Activated CD8-positive, alpha-beta memory T cell treated with anti-CD3 and anti-CD28 coated beads for 1 hour (primary cell): ENCODE measurements at places on chromosomes 7 and 10.
A peak's percentile ranks its signal among the peaks of the same experiment; 100 is the strongest.

DNA sequence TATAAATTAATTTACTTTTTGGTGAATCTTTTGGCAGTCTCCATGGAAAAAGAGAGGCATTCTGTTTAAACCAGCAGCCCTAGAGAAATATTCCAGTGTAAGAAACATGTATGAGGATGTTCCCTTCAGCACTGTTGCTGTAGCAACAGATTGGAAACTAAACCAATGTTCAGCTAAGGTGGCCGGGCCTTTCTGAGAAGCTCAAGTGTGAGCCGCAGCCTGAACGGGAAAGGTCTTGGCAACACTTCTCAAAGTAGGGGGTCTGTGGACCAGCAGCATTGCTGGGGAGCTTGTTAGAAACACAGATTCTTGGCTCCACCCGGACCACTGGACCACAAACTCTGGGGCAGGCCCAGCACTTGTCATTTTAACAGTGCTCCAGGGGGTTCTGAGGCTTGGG lies 36.2 kb downstream of the RAMP3 start:
- DNase-seq: no peak

DNA sequence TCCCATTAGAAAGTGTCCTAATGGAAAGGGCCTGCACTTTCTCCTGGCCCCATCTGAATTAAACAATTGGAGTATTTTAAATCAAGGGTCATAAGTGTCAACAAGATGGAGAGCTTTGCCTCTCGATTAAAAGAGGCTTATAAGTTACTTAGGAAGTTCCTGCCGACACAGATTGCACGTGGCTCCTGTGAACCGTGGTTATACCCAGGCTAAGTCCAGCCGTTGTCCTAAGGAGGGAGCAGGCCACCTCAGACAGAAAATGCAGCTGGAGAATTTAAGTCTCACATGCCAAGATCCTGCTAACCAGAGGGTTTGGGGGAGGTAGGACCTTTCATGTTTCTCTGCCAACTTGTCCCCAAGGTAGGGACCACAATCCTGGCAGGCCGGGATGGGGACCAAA lies 626.5 kb upstream of the GALNT17 start:
- DNase-seq: no peak

- no peak for DNase-seq
These were observed 34.7 kb downstream of the ARL4A start for GRCh38 chr7:12722136-12722535.

- no peak for DNase-seq
These were observed 209.2 kb upstream of the LRRN3 start for GRCh38 chr7:110881721-110882120.

GRCh38 chr10:113434315-113434714 lies 118.5 kb upstream of the HABP2 start:
- DNase-seq: no peak

DNA sequence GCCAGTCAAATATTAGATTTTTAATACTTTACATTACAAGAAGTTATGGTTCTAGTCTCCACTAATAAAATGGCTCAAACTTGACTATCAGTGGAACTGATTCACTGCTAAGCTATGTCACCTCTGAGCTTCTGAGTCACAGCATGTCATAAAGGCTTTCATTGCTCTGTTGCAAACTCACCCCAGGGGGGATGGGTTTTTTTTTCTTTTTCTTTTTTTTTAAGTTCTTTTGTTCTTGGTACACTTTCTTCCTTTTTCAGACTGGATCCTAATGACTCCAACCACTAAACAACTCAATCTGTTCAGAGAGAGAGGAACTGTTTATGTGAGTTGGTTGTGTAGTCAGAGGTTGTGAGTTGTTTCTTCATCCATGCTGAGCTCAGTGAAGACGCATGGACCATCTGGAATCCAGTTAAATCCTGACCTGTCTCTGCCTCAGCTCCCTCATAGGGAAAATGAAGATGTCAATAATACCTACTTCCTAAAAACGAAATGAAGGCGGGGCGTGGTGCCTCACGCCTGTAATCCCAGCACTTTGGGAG lies 11.0 kb downstream of the MYOF start:
- DNase-seq: no peak

DNA sequence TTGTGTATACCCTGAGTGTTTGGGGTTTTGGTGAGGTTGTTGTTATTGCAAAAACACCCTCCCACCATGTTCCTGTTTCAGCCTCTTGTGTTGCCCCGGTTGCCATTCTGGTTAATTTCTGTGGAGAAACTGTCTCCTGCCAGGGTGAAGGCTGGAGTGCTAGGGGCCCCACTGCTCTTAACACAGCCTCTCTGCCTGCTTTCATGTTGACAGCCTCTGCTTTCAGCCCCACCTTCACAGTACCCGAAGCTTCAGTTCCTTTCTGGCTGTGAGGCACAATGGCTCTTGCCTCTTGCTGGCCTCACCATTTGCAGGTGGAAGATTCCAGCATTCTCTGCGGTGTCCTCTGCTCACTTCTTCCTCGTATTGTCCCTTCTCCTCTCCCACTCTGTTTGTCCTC lies 19.2 kb downstream of the SLC18A2 start:
- DNase-seq: no peak

DNA sequence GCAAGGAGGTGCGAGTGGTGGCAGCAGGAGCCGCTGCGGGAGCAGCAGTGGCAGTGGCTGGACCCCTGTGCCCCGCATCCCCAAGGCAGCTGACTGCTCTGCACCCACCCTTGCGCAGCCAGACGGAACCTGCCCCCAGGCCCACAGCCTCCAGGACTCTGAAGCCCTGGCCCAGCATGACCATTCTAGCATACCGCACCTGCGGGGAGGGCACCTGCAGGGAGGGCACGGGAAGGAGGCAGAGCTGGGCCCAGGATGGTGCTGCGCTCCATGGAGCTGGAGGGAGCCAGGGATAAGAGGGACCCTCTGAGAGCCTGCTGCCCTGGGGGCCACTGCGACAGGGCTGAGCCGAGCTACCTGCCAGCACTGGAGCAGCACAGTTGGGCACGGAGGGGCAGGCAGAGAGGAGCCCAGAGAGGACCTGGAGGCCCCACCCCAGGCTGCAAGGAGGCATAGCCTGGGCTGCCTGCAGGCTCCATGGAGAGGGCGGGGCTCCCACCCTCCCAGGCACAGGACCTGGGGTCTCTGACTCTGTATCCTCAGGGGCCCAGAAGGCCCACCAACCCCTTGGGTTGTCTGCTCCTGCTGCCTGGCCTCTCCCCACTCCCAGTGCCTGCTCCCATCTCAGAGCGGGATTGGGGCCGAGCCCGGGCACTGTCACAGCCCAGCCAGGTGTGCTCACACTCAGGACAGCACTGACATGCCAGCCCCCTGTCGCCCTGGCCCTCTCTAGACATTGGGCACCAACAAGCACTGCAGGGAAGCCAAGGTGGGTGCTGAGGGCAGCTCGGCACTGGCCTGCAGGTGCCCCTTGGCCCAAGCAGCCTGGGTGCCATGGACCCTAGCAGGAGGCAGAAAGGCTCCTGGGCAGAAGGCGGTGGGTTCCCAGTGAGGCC lies 87.6 kb downstream of the HTR7 start:
- DNase-seq: no peak

- no peak for DNase-seq
These were observed 178.3 kb downstream of the PRKCQ start for GRCh38 chr10:6401558-6402348.

DNA sequence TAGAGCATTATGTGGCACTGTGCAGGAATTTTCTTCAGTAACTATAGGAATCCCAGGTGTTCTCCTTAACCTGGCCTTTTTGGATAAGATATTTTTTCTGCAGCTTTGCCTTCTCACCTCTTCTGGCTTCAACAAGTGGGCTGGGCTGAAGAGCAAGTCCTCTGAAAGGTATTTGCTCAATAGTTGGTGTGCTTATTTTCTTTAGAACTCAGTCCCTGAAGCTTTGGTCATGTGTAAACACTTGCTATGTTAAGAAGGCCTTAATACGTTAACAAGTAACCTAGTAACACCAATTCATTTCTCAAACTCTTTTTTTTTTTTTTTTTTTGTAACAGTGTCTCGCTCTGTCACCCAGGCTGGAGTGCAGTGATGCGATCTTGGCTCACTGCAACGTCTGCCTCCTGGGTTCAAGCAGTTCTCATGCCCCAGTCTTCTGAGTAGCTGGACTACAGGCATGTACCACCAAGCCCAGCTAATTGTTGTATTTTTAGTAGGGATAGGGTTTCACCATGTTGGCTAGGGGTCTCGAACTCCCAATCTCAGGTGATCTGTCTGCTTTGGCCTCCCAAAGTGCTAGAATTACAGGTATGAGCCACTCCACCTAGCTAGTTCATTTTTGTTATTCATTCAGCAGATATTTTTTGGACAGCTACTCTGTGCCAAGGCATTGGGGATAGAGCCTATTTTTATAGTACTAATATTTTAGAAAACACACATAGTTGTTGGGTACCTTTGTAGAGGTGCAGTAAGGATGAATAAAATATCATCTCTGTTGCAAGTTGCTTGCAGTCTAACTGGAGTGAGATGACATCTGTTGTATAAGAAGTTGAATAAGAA lies 164.6 kb downstream of the SND1 start:
- DNase-seq: no peak

GRCh38 chr7:106878748-106879439 lies 13.8 kb downstream of the PIK3CG start:
- DNase-seq: no peak

DNA sequence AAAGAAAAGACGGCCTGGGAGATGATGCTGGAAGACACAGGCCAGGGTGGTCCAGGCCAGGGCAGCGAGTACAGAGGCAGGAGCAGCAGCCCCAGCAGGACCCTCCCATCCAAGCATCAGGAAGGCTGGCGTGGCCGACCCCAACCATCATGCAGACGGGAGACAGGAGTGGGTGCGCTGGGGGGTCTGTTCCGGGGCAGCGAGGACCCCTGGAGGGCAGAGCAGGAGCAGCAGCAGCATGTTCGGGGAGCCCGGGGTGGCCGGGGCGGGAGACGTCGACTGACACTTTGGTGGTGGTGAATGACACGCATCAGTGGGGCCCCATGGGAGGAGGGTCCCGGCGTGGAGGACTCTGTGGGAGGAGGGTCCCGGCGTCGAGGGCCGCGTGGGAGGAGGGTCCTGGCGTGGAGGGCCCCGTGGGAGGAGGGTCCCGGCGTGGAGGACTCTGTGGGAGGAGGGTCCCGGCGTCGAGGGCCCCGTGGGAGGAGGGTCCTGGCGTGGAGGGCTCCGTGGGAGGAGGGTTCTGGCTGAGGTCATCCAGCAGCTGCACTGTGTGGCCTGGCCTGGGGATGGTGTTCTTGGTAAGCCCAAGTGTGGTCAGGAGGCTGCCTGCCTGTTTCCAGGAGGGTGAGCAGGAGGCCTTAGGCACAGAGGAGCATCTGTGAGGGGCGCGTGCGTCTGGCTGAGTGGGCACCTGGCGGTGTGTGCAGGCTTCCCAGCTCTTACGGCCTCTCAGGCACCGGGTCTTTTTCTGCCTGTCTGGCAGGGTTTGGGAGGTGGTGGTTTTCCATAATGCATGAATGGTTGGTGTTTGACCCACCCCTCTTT lies 38.9 kb downstream of the FAM20C start:
- no peak for DNase-seq

DNA sequence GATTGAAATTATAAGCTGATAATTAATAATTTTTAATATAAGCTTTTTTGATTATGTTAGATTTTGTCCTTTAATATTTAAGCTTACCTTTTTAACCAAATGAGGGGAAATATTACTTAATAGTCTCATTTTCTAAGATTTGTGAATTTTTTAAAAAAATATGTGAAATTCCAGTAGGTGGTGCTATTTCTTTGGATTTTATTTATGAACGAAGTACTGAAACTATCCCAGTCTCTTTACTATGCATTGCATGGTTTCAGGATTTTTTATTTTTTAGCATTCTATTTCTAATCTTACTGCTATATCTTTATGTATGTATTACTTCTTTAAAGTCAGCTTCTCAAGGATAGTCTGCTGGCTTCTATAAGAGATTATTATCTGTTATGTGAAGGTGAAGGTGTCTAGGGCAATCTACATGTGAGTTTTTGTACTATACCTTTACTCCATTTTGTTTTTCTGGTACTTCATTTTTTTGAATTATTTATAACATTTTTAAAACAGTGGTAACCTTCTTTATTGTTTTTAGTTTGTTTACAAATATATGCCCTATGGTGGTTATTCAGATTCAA lies 78.3 kb downstream of the ATRNL1 start:
- no peak for DNase-seq

GRCh38 chr7:150357270-150357669 lies 11.4 kb upstream of the REPIN1 start:
- DNase-seq: peak; percentile 59

GRCh38 chr7:360454-361100 lies 70.6 kb downstream of the FOXL3 start:
- DNase-seq: no peak

DNA sequence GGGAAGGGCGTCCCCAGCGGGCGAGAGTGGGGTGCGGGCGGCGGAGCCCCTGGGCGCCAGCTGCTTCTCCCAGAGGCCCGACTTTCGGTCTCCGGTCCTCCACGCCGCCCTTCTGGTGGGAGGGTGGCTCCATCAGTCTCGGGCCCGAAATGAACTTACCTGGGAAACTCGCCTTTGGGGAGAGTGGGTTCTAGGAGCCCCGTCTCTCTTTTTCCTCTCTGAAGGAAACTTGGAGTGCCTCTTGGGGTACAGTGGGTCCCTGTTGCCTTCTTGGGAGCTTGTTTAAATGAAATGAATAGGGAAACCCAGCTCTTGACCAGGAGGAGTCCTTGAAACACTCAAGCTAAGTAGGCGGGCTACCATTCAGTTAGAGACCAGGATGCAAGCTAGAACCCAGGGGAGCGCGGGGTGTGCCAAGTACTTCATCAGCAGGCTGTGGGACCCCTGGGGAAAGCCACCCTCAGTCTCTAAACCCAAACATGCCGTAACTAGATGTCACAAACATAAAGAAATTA lies 1.3 kb downstream of the SLC26A4 start:
- no peak for DNase-seq

- DNase-seq: no peak
These were observed 207.6 kb downstream of the FRMD4A start for GRCh38 chr10:14123139-14123538.

GRCh38 chr10:88070080-88070880 lies 206.9 kb downstream of the PTEN start:
- no peak for DNase-seq

DNA sequence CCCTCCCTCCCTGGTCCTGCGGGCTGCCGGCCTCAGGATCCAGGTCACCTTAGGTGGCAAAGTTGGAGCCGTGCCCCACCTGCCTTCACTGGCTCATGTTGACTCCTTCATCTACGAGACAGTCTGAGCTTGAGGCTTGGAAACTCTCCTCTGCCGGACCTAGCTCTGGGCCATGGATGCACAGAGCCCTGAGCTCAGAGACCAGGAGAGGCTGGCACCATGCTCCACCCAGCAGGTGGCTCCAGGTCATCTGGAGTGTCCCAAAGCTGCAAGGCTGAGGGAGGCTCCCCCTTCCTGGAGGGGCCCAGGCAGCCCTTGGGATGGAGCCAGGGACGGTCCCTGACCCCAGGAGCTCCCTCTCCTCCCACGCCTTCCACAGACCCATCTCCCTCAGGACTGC lies 81.3 kb downstream of the PDGFA start:
- no peak for DNase-seq

- DNase-seq: no peak
These were observed 884 bp downstream of the ICA1 start for GRCh38 chr7:8260871-8261694.

DNA sequence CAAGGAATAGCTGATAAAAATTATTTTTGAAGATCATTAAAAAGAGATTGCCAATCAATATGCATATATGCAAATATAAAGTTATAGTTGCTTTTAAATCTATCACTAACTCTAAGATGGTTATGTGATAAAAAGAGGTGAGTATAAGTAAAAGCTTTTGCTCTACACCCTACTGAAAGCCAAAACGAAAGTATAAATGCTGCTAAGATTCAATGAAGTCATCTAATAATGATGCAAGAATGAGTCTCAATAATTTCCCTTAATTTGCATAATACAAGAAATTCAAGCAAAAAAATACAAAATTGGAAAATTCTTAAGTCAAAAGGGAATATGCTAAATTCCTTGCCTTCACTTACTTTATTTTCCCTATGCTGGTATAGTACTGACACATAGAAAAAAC lies 75.2 kb downstream of the WAPL start:
- no peak for DNase-seq
